ENCODE measurements at places on chromosomes 6 and 20.

DNA sequence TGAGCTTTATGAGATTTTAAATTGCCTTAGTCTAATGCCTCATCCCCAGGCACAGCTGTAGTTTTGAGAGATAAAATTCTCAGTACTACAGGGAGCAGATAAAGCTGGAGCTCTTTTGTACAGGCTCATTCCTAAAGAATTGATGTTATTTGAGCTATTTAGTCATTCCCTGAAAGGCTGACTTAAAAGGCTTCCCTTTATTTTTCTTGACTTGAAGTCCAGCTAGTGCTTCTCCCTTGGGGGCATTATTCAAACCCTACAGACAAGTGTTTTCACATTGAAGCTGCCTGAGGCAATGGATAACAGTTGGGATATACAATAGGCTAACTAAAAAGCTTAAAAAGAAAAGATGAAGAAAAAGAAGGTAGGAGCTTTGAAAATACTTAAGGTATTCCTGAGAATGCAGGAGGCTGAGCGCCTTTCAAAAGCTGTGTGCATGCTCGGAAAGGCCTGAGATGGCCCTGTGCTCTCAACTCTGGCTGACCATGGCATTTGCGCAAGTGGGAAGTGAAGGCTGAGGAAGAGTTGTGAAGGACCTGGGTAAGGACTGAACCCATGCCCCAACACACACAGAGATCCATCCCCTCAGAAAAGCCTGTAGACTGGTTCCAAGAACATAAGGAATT, 315.1 kb downstream of the SMOC2 start:
- no peak for DNase-seq

- DNase-seq: no peak
Observed at GRCh38 chr20:16096756-16097326, 476.4 kb downstream of the KIF16B start.

DNA sequence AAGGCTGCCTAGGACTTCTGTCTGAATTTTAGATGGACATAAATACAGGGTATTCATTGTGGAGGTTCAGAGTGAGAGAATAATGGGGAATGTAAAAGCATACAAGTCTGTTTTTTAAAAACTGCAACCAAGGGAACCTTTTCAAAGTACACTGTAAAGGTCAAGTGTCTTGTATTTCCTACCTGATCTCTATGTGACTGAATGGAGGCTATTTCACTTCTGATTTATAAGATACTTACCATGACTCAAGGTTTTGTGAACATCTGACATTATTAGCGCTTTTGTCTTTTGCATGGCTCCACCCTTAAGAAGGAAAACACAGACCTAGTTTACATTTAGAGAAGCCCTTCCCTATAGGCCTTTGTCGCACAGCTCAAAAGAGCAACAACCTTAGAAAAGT, 126.5 kb downstream of the ZFAND3 start:
- no peak for DNase-seq

DNA sequence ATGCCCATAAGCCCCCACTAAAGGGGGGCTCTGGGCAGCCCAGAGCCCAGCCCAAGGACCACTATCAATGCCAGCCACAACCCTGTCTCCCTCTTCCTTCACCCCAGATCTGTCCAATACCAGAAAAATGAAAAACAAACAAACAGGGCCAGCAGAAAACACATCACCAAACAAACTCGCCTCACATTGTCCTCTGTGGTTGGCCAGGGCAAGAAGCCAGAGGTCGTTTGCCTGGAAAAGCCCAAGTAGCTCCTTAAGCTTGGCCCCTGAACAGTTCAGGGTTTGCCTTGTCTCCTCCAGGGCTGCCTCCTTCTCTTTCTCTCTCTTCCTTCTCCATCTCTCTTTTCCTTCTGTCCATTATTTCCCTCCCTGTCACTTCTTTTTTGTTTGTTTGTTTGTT, 10.1 kb upstream of the SCUBE3 start:
- DNase-seq: no peak

- DNase-seq: no peak
Observed at GRCh38 chr6:70863343-70863742, 93.5 kb downstream of the B3GAT2 start.

GRCh38 chr6:45625191-45625664, 247.5 kb upstream of the SUPT3H start:
- no peak for DNase-seq
